ENCODE measurements at places on chromosomes 12 and 14.

DNA sequence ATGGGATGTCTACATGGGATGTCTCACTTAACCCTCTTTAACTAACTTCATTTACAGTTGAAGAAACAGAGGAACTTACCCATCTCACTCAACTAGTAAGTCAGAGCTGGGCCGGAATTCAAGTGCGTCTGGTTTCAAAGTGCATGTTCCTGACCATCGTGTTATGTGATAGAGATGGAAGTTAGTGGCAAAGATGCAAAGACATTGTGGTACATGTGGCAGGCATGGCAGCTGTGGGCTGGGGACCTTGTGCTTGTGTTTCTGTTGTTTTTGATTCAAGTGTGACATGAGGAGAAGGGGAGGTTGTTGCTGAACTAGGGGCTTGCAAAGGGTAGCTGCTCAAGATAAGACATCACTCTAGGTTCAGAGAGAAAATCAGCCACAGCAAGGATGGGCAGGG lies 2.3 kb upstream of the KRT74 start:
- H3K4me3 ChIP-seq = no peak overlapping the region
- H3K27ac ChIP-seq = no peak overlapping the region
- no peaks in the 10 kb centered on the region for H3K36me3 ChIP-seq
- no peaks in the 10 kb centered on the region for H3K4me1 ChIP-seq

DNA sequence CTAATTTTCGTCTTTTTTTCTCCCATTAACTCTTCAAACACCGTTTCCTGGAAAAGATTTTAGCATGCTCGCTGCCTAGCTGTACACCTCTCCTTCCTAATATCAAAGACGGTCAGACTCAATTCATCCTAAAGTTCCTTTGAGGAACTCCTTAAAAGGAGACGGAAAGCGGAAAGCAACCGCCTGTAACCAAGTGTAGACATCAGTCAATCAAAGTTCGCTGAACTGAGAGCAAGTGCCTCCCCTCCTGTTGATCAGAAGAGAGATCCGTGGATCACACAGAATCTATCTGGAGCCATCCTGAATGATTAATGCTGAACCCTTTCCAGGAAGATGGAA lies 412 bp upstream of the TEP1 start:
- H3K36me3 ChIP-seq = no peaks in the 10 kb centered on the region
- no peak for DNase-seq
- H3K27me3 ChIP-seq = 0 out of 2 replicates have a peak, but pooled peaks cover 2% of the 10 kb centered on the region
- peak overlapping the region; percentile 98 for H3K27ac ChIP-seq

- peaks cover 12% of the 10 kb centered on the region for H3K4me1 ChIP-seq
- H3K4me3 ChIP-seq = no peak overlapping the region
- H3K27me3 ChIP-seq = no peaks in the 10 kb centered on the region
- no peak for DNase-seq
These were observed 10.3 kb downstream of the TNS2 start for GRCh38 chr12:53060064-53060720.

GRCh38 chr12:124369827-124370378 lies 75.0 kb downstream of the RFLNA start:
- H3K27me3 ChIP-seq = no peaks in the 10 kb centered on the region
- DNase-seq = no peak
- peaks cover 53% of the 10 kb centered on the region for H3K36me3 ChIP-seq
- no peak overlapping the region for H3K4me3 ChIP-seq

- H3K4me1 ChIP-seq = no peaks in the 10 kb centered on the region
- no peaks in the 10 kb centered on the region for H3K27me3 ChIP-seq
- no peak overlapping the region for H3K27ac ChIP-seq
- no peak for DNase-seq
These were observed 185.6 kb downstream of the TMEM121 start for GRCh38 chr14:105711841-105712460.

- H3K27me3 ChIP-seq = peaks cover 2% of the 10 kb centered on the region
- H3K27ac ChIP-seq = no peak overlapping the region
- H3K36me3 ChIP-seq = no peaks in the 10 kb centered on the region
- DNase-seq = no peak
- no peaks in the 10 kb centered on the region for H3K4me1 ChIP-seq
These were observed 58.8 kb upstream of the C14orf132 start for GRCh38 chr14:95980402-95980801.

- no peaks in the 10 kb centered on the region for H3K27me3 ChIP-seq
- DNase-seq = no peak
- no peaks in the 10 kb centered on the region for H3K36me3 ChIP-seq
- no peak overlapping the region for H3K27ac ChIP-seq
- H3K4me3 ChIP-seq = no peak overlapping the region
These were observed 280.6 kb downstream of the EGLN3 start for GRCh38 chr14:33670235-33670634.

- no peak overlapping the region for H3K4me3 ChIP-seq
- H3K27me3 ChIP-seq = peaks cover 2% of the 10 kb centered on the region
- peaks cover 2% of the 10 kb centered on the region for H3K4me1 ChIP-seq
- no peaks in the 10 kb centered on the region for H3K36me3 ChIP-seq
- H3K27ac ChIP-seq = no peak overlapping the region
These were observed 54.9 kb upstream of the SCN8A start for GRCh38 chr12:51536159-51536558.

DNA sequence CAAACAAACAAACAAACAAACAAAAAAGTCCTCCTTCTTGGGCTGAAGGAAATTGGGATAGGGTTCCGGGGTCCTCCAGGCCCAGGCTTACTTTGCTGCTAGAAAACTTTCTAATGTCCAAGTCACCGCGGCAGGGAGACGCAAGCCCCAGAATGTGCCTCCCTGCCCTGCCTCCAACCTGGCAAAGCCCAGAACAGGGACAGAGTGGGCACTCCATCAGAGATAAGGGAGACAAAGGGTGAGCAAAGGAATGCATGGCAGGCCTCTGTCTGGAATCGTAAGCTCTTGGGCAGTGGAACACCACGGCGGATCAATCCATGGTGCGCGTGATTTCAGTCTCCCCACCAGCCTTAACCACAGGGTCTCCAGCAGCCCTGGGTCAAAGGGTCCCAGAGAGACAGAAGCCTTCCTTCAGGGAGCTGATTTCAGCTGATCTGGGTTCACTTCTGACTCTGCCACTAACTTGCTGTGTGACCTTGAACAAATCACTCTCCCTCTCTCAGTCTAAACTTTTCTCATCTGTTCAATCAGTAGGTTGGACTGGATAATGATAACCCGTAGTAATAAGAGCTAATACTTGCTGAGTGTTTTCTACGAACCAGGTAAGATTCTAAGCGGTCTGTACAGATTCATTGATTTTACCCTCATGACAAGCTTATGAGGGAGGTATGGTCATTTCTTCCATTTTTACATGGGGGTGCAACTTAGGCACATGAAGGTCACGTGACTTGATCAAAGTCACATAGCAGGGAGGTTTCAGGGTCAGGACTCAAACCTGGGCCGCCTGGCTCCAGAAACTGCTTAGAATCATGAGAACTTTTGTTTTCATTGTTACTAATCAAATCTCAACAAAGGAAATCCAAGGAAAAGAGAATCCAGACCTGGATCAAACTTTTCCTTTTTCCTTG lies 12.7 kb downstream of the RILPL1 start:
- peaks cover 6% of the 10 kb centered on the region for H3K4me1 ChIP-seq
- H3K27me3 ChIP-seq = no peaks in the 10 kb centered on the region
- no peak overlapping the region for H3K4me3 ChIP-seq
- peaks cover 56% of the 10 kb centered on the region for H3K36me3 ChIP-seq
- H3K27ac ChIP-seq = no peak overlapping the region

GRCh38 chr12:105738051-105738450 lies 400.7 kb downstream of the NUAK1 start:
- DNase-seq = peak; percentile 55
- H3K36me3 ChIP-seq = no peaks in the 10 kb centered on the region
- H3K27me3 ChIP-seq = no peaks in the 10 kb centered on the region
- no peak overlapping the region for H3K4me3 ChIP-seq
- peaks cover 2% of the 10 kb centered on the region for H3K4me1 ChIP-seq
